Right ventricle myocardium inferior (tissue), 1 donor: ENCODE measurements at places on chromosomes 5 and 9. TPM values are rescaled to one million over a fixed set of nuclear protein-coding genes. Genes with fewer than 3 reads are reported as not detected.

Gene THBS4
- total RNA-seq: 32.9 TPM

Gene SSNA1
- 70.7 TPM for total RNA-seq

Gene TXNDC8
- not detected for total RNA-seq

Gene KCNV2
- total RNA-seq: not detected

Gene BRINP1
- 0.35 TPM for total RNA-seq

Gene PCDHB15
- 5.8 TPM for total RNA-seq

Gene IFNA21
- total RNA-seq: not detected

Gene RAD1
- total RNA-seq: 22.7 TPM

Gene SMIM23
- total RNA-seq: not detected

Gene ZBED3
- 6.5 TPM for total RNA-seq

Gene RNF208
- total RNA-seq: 26.0 TPM

Gene CTNND2
- 1.7 TPM for total RNA-seq

Gene HMCN2
- 5.7 TPM for total RNA-seq

Gene EDIL3
- 1.7 TPM for total RNA-seq

- DNase-seq: no peak
These were observed 6.8 kb upstream of the DENND4C start for GRCh38 chr9:19223724-19224123.

DNA sequence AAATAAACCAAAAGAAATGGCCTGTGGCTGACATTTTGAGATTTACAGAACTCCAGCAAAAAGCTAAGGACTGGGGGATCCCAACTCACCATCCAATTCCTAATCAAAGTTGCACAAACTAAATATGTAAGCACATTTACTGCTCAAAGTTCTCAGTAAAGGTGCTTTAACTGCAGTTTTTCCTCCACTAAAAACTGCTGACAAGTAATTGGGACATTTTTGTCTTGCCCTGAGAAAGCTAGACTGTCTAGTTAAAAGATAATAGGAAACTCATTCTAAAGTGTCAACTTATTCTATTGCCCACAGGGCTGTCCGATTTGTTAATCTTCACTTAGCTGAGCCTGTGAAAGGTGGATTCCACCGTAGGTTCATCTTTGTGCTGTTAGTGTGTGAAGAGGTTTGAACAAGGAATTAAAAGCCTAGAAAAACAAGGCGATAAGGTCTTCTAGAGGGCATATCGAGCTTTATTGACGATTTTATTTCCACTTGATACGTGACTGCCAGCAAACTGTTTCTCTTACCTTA is 1.0 kb downstream of the DOCK8 start:
- DNase-seq: no peak

DNA sequence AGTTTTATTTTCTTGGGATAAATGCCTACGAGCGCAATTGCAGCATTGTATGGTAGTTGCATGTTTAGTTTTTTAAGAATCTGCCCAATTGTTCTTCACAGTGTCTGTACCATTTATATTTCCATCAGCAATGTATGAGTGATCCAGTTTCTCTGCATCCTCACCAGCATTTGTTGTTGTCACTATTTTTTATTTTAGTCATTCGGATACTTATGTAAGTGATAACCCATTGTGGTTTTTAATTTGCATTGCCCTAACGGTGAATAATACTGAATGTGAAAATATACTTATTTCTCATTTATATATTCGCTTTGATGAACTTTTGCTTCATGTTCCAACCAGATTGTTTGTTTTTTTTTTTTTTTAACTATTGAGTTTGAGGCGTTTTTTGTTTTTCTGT is 33.7 kb upstream of the PWWP2A start:
- no peak for DNase-seq

- no peak for DNase-seq
These were observed 40.5 kb downstream of the NCS1 start for GRCh38 chr9:130212543-130213297.

DNA sequence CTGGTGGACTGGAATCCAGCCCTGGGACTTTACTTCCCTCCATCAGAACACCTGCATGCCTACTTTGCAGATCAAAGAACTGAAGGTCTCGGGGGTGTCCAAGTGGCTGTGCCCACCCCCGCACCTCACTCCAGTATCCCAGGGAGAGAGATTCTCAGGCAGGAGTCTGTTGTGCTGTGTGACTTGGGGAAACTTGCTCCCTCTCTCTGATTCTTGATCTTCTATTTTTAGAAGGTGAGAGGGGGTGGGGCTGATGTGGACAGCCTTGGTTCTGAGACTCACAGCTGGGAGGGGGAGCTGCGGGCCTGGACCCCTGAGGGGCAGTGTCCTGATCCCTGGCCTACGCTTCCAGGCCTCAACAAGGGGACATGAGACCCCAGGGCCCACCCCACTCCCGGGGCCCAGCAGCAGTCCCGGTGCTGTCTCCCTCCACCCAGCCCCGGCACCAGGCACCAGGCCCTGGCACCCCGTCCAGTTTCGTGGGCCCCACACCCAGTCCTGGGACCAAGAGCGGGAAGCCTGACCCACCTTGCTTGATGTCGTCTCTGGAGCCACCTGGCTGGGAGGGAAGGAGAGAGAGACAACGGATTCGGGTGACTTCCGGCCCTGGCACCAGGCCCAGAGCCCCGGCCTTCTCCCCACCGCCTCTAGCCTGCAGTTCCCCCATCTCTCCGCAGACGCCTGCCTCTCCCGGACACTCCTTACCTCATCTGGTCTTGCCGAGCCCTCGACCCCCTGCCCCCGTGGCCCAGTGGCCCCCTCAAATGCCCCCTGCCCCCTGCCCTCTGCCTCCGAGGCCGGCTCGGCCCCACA is 74.0 kb upstream of the SPTLC1 start:
- no peak for DNase-seq

DNA sequence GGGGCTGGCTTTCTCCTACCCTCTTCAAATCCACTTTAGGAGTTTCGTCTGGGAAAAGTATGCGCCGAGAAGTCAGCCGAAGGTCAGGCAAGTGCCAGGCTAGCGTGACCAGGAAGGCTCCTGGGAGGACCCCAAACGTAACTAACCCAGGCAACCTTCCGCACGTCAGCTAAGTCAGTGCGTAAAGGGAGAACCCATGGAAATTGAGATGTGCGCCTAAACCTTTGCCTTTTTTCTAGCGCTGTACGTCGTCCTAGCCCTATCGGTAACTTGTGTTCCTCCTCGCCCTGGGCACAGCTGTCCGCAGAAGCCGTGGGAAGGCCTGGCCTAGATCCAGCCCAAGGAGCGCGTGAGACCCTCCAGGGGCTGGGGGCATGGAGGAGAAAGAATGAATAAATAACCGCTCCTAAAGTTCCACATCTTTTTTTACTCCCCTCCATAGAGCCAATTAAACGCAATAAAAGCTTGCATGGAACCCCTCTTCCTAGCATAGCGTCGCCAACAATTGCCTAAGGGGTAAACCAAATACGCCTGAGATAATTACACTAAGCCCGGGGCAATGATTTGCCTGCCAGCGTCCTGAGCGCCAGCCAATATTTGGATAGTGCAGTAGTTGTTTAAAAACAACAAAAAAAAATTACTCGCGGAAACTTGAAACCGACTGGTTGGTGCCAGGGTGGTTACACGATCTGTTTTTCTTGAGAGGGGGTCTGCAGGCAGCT is 4.0 kb upstream of the FOXB2 start:
- DNase-seq: no peak

- DNase-seq: no peak
These were observed 244.3 kb upstream of the ZNF608 start for GRCh38 chr5:124990723-124991122.

DNA sequence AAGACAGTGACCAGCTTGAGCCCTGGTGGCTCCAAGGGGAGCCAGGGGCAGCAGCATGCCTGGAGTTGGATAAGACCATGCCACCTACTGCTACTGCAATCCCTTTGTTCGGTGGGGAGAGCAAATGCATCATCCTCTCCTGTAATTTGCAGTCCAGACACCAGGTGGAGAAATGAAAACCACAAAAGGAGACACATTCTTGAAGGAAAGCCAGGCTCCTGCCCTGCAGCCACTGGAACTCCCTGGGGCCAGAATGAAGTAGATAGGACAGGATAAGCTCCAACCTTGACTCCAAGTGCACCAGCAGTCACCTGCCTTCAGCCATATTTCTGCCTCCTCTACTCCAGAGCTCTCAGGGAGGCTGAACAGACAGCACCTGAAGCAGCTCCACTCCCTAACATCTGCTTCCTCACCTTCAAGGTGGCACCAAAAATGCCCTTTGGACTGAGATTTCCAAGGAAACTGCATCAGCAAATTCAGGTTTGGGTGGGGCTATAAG is 65.1 kb upstream of the IQGAP2 start:
- DNase-seq: no peak

DNA sequence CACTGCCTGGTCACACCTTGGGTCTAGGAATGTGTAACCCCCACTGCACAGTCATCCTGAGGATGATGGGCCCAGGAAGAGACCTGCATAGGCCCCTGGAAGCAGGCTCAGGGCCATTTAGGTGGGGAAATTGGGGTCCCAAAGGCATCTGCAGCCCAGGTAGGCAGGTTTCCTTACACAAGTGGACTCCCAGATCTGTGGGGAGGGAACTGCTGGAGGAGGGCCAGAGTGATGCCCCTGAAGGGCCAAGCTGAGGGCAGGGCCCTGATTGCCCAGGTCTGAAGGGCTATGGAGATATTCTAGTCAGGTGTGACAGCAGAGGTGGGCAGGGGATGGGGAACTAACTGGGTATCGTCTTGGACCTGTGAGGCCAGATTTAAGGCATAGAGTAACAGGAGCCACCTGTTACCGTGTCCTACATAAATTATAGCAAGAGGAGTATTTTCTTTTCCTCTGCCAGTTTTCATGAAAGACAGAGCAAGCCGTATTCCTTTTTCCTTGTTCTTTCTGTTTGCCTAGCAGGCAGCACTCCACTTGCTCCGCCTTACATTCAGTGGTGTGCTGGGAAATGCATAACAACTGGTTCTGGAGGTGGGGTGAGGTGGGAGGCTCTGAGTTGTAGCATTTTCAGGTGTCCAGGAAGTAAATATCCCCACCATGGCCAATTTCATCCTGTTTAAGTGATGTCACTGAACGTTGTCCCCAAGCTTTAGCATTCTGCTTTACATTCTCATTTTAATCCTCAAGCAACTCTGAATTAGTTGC is 41.3 kb downstream of the PPARGC1B start:
- no peak for DNase-seq

DNA sequence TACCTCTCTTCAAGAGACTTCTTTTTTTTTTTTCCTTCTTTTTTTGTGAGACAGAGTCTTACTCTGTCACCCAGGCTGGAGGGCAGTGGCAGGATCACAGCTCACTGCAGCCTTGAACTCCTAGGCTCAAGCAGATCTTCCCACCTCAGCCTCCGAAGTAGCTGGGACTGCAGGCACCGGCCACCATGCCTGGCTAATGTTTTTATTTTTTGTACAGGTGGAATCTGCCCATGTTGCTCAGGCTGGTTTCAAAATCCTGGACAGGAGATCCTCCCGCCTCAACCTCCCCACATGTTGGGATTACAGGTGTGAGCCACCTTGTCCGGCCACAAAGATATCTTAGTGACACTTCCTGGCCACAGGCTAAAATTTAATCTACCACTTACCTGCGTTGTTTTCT is 42.9 kb upstream of the F2RL1 start:
- no peak for DNase-seq

GRCh38 chr5:38420691-38421390 is 135.6 kb downstream of the LIFR start:
- DNase-seq: no peak

GRCh38 chr5:135186662-135187522 is 152.9 kb upstream of the PITX1 start:
- DNase-seq: no peak

DNA sequence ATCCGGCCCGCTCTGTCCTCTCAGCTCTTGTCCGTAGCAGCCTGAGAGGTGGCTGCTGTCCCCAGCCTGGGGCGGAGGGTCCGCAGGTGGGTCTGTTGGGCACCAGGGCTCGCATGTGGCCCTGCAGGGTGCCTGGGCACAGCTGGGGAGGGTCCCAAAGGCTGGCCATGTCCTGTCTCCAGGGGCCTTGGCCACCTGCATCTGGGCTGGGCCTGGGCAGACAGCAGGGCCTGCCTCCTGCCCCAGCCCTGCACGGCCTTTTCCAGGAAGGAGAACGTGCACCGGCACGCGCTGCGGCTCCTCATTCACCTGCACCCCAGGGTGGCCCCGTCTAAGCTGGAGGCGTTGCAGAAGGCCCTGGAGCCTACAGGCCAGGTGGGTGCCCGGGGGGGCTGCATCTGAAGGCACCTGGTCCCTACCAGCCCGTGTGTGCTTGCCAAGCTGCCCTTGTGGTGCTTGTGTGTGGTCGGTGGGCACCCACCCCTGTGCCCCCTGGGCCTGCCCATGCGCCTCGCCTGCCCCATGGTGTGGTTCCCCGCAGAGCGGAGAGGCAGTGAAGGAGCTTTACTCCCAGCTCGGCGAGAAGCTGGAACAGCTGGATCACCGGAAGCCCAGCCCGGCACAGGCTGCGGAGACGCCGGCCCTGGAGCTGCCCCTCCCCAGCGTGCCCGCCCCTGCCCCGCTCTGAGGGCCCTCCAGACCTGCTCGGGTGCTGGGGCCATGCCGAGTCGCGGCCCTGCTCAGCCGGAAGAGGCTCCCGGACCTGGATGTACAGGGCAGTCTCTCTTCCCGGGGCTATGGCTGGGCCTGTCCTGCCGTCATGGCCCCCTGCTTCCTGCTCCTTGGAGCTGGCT is 5.1 kb upstream of the TOR4A start:
- DNase-seq: no peak

DNA sequence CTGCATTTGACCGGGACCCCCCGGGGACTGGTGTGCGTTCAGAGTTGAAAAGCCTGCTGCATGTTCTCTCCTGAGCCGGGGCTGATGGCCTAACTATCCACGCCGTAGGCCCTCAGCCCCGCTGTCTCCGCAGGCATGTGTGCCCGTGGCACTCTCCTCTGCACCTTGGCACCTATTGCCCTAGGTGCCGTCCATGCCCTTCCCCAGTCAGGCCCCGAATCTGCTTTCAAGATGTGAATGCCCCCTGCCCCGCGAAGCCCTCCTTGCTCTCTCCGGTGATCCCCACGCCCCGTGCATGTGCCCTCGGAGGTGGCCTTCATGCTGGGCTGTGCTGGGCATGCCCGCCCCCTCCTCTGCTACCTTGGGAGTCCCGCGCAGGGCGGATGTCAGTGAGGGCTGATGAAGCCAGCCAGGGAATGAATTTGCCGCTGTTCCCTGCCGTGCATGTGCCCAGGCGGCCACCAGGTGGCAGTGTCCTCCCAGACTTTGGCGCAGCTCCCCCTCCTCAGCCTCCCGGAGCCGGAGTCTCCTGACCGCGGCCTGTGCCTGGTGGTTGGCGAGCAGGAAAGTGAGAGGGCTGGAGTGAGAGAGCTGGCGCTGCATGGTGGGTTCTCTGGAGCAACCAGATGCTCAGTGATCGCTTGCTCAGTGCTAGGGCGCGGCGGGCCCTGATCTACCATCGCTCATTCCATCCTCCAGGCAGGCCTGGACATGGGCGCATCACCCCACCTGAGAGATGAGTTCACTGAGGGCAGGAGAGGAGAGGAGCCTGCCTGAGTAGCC is 112.9 kb upstream of the LMX1B start:
- DNase-seq: peak; percentile 91

DNA sequence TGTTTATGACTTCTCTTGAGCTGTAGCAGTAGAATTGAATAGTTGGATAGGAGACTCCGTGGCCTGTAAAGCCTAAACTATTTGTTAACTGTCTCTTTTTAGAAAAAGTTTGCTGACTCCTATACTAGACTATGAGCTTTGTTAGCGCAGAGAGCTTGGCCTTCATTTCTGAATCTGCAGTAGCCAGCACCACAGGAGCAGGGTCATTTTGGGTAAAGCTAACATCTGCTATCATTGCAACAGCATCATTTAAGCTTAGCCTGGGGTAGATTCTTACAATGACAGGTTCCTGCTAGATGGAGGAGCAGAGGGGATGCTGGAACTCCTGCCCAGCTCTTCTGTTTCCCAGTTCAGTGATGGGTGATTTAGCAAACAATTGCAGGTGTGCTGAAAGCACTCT is 133.7 kb upstream of the ASTN2 start:
- no peak for DNase-seq
